AG04450 (cell line): ENCODE measurements at places on chromosomes 12 and 14. TPM values are rescaled to one million over a fixed set of nuclear protein-coding genes. Genes with fewer than 3 reads are reported as not detected.

- peak; percentile 59 for DNase-seq
Measured at GRCh38 chr14:63039866-63040265, 5.4 kb downstream of the KCNH5 start.

SERPINA1 gene
- 1.7 and 1.9 TPM in 2 replicates for polyA plus RNA-seq

GRCh38 chr12:75554556-75554880 lies 43.1 kb upstream of the KRR1 start:
- DNase-seq, result no peak

- DNase-seq, result no peak
Measured at GRCh38 chr14:36055681-36056225, 120.8 kb downstream of the PTCSC3 start.

GRCh38 chr12:26555139-26555538 lies 277.9 kb downstream of the ITPR2 start:
- DNase-seq, result no peak

CAPS2 gene
- 1.3 and 1.9 TPM in 2 replicates for polyA plus RNA-seq

LRRK2 gene
- polyA plus RNA-seq, result 1.4 and 2.6 TPM in 2 replicates

RPL41 gene
- polyA plus RNA-seq, result 7,461 and 7,686 TPM in 2 replicates

MDGA2 gene
- not detected in 2 replicates for polyA plus RNA-seq

DNA sequence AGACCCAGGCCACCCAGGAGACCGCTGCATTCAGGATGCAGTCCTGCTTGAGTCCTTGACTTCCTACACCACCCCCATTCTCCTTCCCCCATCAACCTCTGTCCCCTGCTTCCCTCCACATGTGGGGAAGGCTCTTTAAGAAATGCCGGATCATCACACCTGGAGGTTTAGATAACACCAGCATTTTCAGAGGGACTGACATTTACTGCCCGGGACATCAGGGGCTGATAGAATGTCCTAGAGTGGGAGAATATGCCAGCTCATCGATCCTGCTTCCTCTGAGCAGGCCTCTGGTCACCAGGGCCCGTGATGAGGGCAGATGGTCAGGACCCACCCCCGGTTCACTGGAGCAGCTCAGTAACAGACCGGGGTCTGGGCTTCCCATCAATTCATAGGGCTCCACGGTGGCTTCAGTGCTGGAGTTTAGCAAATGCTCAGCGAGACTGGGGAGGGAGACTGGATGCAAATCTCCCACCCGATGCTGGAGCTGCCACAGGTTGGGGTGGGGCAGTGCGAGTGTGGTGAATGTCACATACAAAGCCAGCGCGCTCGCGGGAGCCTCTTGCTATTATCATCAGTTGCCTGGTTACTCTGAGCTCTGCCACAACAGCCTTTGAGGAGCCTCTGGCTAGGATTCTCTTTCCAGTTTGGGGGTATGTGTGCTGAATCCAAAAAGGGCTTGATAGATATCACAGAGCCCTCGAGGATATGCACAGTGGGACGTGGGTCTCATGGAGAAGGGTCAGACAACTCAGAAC lies 111.6 kb downstream of the RBM19 start:
- DNase-seq, result no peak

KCNMB4 gene
- polyA plus RNA-seq, result 0.14 and 0.17 TPM in 2 replicates

GRCh38 chr14:24441904-24442239 lies 704 bp downstream of the SDR39U1 start:
- DNase-seq, result no peak
